ENCODE measurements at places on chromosomes 13 and 19. TPM values are rescaled to one million over a fixed set of nuclear protein-coding genes. Genes with fewer than 3 reads are reported as not detected.

DNA sequence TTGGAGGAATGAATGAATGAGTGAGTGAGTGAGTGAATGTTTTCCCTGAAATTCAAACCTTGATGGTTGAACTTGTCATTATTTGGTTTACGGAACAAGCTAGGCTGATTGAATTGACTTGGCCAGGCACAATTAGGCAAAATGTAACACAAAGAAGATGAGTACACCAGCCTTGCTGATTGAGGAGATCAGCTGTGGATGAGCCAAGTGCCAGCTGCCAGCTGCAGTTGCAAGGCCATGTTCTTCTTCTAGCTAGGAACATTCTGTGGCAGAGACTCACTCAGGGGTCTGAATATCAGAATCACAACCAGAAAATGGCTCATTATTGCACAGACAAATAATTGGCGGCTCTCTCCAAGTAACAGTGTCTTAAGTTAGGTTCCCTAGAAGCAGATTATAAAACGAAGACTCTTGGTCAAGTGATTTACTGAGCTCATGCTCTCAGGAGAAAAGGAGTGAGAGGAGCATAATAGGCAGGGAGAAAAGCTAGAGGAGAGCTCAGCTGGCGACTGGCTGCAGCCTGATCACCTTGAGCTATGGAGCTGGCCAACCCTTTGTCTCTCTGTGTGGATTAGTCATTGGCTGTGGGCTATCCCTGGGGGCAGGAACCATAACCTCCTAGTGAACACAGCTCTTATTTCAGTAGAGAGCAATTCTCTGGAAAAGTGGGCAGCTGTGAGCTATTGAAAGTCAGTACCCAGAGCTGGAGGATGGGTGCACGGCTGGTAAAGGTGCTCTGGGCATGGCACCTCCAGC, 225.3 kb upstream of the SERP2 start:
- DNase-seq, result no peak

- no peak for DNase-seq
These were observed 425.4 kb downstream of the DCT start for GRCh38 chr13:94053986-94054593.

- no peak for DNase-seq
These were observed 498 bp downstream of the LILRB1 start for GRCh38 chr19:54630782-54631181.

The ZNF728 gene
- 6.4 TPM for total RNA-seq

The PSG7 gene
- total RNA-seq, result not detected

DNA sequence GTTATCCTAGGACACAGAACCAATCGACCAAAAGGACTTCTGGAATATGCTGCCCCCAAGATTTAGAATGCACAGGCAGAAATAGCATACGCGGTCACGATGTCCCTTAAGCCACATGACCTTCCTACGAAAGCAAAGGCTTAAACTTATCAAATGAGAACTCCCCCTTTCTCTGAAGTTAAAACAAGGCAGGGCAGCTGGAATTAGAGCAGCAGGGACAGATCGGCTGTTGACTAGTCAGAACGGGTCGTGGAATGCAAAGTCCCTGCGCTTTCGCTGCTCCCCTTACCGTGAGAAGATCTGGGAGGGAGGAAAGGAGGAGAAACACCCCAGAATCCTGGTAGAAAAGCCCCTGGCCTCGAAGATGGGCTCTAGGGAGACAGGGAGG, 799 bp upstream of the USPL1 start:
- peak; percentile 59 for DNase-seq

The ZIM2 gene
- total RNA-seq, result not detected

GRCh38 chr19:13718733-13719132, 45.6 kb upstream of the MRI1 start:
- DNase-seq, result peak; percentile 66

DNA sequence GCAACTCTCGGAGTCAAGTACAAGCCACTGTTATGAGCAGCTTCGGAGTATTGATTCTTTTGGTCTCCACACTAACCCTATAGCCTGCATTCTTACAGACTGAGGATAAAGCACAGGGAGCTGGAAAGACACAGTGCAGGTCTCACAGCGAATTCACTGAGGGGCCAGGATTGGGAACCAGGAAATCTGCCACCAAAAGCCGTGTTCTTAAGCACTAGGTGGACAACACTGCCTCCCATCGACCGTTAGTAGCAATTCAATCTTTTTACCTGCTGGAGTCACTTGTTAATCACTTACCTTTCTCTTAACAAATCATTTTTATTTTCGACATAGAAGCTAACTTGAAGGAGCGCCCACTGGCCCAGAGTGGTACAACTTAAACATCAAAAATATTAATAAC, 6.3 kb downstream of the PMIS2 start:
- DNase-seq, result no peak

GRCh38 chr19:12946092-12946721, 545 bp downstream of the RAD23A start:
- peak; percentile 84 for DNase-seq

GRCh38 chr19:13060964-13061927, 41.4 kb downstream of the LYL1 start:
- DNase-seq, result peak; percentile 94

- no peak for DNase-seq
These were observed 36.3 kb downstream of the DACH1 start for GRCh38 chr13:71830736-71831135.

DNA sequence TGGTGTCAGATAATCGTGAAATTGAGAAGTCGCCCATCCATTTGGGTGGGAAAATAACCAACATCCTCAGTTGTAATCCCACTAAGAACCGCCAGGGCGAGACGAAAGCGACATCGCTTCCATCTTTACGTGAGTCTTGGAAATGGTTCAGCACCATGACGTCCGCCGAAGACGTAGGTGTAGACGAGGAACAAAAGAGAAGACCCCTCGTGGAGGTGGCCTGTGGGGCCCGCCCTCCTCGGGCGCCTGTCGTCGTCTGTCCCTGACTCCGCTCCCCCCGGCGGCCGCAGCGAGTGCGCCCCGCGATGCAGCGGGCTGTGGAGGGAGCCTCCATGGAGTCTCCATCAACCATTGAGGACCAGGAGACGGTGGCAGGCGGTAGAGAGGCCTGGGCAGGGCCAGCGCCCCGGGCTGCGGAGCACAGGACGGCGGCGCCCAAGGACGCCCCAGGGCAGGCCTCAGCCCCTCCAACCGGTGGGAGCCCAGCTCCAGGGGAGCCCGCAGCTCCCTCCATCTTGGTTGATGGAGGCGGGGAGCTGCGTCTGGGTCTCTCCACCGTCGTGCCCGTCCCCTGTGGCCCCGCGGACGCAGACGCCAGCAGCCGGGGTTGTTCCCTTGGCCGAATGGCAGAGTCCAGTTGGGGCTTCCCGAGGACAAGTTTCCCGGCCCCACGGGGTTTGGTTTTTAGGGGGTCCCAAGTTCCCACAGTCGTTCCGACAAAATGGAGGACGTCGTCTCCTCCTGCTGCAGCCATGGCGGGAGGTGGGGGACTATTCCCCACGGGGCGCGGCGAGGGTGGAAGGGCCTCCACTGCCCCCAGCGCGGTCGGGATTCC, 990 bp upstream of the ZMYM2 start:
- peak; percentile 79 for DNase-seq

DNA sequence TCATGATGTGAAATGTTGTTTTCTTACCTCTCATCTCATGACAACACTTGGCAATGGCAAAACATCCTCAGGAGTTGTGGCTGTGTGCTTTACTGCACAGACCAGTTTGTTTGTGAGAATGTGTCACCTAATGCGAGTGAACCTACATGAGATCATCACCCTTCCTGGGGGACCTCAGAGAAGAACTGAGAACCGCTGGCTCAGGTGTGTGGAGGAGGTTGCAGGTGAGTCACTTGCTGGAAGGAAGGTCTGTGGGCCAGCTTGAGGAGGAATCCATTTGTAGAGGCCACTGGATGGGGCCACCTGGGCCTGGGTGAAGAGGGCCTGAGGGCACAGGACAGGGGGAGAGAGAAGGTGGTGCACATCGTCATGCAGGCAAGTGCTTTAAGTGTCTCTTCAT, 3.0 kb upstream of the CEACAM1 start:
- DNase-seq, result no peak

The CD177 gene
- total RNA-seq, result 0.22 TPM

- no peak for DNase-seq
These were observed 34.1 kb upstream of the SERPINE3 start for GRCh38 chr13:51305271-51305967.

DNA sequence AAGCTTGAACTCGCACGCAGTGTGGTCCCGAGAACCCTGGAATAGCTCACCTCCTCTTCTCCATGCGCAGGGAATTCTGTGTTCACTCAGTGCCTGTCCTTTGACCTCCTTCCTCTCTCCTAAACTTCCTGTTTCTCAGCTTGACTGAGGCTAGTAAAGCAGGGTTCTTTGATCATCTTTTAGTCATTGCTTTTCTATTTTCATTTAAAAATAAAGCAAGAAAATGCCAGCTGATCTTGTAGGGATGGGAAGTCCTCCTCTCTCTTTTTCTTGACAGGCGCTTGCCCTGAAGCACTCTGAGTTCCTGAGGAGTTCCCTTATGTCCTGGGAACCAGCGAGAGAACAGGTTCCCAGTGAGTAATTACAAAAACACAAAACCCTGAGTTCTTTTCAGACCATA, 62.8 kb downstream of the ARHGEF7 start:
- DNase-seq, result no peak

The SLC15A1 gene
- total RNA-seq, result not detected

DNA sequence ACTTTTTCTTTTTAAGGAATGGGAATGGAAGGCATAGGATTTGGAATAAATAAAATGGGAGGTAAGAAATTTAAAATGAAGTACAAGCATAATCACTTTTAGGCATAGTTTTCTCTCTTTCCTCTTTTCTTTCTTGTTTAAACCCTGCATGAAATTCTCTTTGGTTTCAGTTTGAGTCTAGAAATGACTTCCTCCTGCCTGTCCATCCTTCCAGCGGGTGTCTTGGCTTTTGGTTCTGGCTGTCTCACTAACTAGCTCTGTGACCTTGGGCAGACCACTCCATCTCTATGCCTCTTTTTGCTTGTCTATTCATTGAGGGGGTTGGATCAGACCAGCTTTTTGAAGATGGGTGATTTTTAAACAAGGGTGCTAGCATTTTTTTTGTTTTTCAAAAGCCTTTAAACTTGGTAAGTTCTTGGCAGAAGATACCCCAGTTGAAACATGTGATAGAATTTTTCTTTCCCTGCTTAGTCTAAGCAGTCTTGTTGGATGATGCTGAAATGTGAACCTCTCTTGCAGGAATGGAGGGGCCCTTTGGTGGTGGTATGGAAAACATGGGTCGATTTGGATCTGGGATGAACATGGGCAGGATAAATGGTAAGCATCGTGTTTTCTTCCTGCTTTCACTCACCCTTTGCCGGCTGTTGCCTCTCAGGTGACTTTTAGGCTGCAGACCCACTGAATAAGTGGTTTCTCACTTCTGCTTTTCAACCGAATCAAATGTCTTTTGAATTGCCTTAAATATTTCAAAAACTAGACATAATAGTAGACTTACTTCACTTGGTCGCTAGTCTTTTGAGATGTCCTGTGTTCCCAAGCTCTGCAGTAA, 28.6 kb downstream of the PRAM1 start:
- DNase-seq, result no peak

GRCh38 chr13:79932556-79932955, 408.4 kb downstream of the SPRY2 start:
- DNase-seq, result no peak

- no peak for DNase-seq
These were observed 14.6 kb upstream of the NCCRP1 start for GRCh38 chr19:39182174-39182505.

The PSG6 gene
- total RNA-seq, result not detected

GRCh38 chr13:96214824-96215445, 125.0 kb downstream of the HS6ST3 start:
- DNase-seq, result no peak

DNA sequence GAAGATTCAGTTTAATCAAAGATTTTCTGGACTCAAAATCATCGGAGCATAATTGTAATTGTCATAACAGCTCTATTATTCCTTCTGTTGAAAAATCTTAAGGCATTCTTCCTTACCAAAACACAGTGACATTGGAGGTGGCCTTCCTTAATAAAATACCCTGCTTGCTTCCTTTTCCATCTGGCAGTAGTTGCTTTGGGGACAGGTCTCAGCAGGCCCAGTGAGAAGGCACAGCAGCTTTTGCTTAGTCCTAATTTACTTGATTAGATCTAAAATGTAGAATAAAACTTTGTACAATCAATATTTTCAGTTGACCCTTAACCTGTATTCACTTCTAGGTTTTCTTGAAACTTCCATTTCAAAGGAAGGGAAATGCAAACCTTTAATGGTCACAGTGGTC, 471.6 kb downstream of the PCDH20 start:
- DNase-seq, result no peak

The ZNF699 gene
- 2.7 TPM for total RNA-seq

GRCh38 chr19:7820588-7820987, 9.4 kb upstream of the EVI5L start:
- no peak for DNase-seq

The KLK3 gene
- not detected for total RNA-seq

GRCh38 chr19:6198896-6199239, 63.4 kb downstream of the ACSBG2 start:
- no peak for DNase-seq

DNA sequence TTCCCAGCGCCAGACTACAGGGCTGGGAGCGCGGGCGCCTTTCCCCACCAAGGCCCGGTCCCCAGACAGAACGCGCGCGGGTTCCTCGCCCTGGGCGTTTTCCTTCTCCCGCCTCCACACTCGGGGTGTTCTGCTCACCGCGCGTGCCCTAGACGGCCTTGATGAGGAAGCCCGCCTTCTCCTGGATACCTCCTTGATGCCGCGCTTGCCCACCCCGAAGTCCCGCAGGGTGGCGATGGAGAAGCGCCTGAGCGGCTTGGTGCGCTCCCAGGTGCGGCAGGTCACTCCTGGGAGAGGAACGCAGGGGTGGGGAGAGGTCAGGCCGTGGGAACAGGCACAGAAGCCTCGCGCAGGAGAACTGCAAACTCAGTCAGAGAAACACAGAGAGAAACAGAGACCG, 34.8 kb downstream of the CYP2B6 start:
- DNase-seq, result no peak

The AMER2 gene
- total RNA-seq, result not detected

- no peak for DNase-seq
These were observed 297.8 kb downstream of the ZNF536 start for GRCh38 chr19:30670011-30670329.

DNA sequence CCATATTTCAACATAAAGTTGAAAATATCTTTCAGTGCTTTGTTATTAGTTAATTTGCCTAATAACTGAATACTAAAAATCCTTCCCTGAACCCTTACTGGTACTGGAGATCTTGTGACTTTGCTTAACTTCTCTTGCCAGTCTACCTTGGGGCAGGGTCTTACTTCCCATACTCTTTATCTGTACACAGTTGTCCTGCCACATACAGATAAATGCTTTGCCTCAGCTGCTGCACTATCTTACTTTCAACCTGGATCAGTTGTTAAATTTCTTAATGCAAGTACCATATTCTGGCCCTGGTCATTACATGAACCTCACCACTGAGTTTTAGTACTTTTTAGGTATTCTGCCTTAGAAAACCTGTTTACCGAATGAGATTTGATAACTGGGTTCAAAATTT, 107.6 kb downstream of the PIBF1 start:
- no peak for DNase-seq

GRCh38 chr13:80508031-80508430, 167.1 kb upstream of the SPRY2 start:
- DNase-seq, result no peak

The GSX1 gene
- not detected for total RNA-seq

The PTGIR gene
- 3.0 TPM for total RNA-seq

- DNase-seq, result no peak
These were observed 5.3 kb upstream of the EPSTI1 start for GRCh38 chr13:42997381-42997780.

The ZNF714 gene
- total RNA-seq, result 2.6 TPM

GRCh38 chr13:73173279-73173811, 114.5 kb downstream of the KLF5 start:
- no peak for DNase-seq
